ENCODE measurements at places on chromosomes 1 and 21.

DNA sequence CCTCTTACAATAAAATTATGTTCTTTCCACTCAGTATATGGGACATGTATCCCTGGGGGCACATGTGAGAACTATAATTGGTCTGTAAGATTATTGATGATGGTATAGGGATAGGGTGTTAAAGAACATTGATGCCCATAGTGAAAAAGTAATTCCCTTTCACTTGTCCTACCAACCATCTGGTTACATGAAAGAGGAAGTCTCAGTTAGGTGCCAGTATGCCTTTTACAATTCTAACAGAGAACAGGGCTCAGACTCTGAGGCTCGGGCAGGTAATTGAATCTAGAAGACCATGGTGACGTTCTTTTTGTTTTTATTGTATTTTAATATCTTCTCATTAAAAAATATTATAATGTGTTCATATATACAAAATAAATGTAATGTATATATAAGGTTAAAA is 113.6 kb downstream of the FGGY start:
- no peak for DNase-seq

DNA sequence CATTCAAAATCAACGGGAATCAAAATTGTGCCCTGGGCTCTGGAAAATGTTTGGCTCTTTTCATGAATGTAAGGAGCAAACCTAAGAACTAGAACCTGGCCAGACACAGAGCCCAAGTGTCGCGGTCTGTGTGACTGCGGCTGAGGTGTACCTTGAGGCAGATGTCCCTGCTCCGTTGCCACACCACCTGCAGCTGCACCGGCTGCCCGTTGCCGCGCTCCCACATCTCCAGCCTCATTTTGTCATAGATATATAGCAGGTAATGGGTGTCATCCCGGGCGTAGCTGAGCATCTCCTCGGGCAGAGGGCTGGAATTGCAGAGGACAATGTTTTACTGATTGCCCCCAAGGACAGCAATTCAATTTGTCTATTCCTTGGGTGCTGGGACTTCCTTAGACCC is 18.7 kb downstream of the EXOSC10 start:
- DNase-seq: no peak

DNA sequence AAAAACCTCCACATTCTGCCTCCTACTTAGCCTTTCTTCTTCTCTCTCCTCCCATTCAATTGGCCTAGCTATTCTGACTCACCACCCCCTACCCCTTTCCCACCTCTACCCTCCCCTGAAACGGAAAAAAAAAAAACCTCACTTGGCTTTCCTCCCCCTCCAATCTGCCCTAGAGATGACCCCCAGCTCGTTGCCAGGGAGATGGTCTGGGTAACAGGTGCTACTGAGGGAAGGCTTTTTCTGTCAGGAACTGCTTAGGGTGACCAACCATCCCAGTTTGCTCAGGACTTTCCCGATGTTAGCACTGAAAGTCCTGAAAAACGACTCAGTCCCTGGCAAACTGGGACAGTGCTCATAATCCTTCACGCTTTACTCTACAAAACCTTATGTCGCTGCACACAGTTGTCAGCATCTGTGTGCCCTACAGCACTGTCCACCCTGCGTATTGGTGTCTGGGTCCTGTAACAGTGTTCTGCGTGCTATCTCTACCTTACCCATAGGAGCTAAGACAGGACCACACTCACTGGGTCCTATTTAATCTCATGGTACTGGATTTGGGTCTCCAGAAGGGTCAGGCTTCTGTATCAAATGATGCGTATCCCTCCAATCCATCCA is 7.7 kb upstream of the CADM3 start:
- no peak for DNase-seq

DNA sequence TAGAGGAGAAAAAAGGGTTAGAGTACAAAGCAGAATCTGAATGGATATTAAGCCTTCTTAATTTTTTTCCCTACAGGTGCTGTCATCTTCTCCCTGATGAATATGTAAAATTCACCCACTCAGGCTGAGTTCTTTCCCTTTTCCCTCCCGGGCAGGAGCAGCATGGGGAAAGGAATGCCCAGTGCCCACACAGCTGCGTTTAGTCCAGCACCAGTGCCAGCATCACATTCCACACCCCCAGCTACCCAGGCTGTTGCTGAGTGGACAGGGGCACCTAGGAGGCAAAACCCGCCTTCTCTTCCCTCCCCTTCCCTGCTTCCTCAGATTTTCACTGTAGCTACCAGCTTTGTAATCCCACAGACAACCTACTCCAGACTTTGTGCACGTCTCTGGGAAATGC is 3.4 kb upstream of the CADM3 start:
- no peak for DNase-seq

GRCh38 chr1:11573116-11573692 is 81.0 kb downstream of the FBXO2 start:
- no peak for DNase-seq
